ENCODE measurements at places on chromosomes 5 and 9.

- no peak for DNase-seq
Measured at GRCh38 chr9:128321879-128322403, 306 bp downstream of the TRUB2 start.

GRCh38 chr9:128946571-128947276 is 679 bp downstream of the DOLK start:
- DNase-seq = no peak

GRCh38 chr5:76225336-76225735 is 142.2 kb downstream of the SV2C start:
- no peak for DNase-seq

- DNase-seq = no peak
Measured at GRCh38 chr5:90071066-90071465, 338.5 kb downstream of the CETN3 start.

DNA sequence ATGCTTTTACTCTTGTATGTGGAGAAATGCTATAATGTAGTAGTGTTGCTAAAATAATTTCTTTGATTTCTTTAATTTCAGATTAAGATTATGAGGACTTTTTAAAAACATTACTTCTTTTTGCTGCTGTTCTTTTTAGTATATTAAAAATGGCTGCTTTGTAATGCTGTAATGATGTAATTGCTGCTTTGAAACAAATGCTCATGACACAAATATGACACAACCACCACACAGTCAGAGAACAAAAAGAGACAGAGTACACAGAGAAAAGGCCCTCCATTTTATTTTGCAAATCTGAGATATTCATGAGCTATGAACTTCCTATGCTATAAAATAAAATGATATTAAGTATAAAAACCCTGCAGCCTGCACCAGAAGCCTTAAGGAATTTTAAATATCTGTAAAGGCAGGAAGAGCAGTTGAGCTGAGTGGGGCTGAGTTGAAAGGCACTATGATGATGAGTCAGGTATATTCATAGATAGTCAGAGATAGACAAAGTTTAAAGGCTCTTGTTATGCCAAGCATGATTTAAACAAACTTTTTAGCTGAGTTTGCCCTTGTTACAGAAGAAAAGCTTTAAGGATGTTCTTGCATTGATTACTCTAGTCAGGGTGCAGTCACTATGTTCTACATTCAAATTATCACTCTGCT is 5.1 kb upstream of the POU5F2 start:
- DNase-seq = no peak

- no peak for DNase-seq
Measured at GRCh38 chr9:131642496-131643083, 97.3 kb downstream of the PRRT1B start.

Measured in activated naive CD4-positive, alpha-beta T cell (primary cell).